ENCODE measurements at places on chromosomes 11 and 22.
A peak's percentile ranks its signal among the peaks of the same experiment; 100 is the strongest.

- no peak for DNase-seq
Measured at GRCh38 chr11:34537636-34538035, 24.0 kb upstream of the ELF5 start.

- no peak for DNase-seq
Measured at GRCh38 chr22:40709752-40710413, 30.6 kb downstream of the MCHR1 start.

DNA sequence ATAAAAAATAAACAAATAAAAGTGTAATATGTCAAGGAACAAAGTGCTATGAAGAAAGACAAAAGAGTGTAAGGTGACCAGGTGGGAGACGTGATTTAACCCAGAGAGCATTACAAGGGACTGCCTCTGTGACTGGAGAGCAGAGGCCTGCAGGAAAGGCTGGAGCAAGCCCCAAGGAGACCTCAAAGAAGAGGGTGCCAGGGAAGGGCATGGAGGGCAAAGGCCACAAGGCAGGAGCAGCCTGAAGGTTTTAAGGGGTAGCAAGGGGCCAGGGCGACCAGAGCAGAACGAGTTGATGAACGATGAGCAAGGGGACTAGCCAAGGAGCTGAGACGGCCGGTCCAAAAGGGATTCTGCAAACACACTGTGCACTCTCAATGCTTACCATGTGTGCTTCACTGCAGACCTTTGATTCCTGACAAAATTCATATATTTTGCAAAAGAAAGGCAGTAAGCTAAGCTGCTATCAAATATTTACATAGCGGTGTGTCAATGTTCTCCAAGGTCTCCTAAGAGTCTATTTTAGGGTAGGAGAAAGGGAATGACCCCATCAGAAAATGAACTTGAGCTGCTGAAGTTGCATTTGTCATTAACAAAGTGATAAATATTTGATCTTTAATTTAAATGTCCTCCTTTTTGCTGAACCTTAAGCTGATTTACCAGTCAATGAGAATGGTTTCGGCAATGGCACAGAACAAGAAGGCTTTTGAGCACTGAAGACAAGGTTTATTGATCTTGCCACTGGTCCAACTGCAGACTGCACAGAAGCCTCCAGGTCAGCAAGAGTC is 50.5 kb downstream of the SMCO4 start:
- no peak for DNase-seq

GRCh38 chr11:59791639-59792038 is 18.9 kb downstream of the MRPL16 start:
- no peak for DNase-seq

GRCh38 chr11:95917193-95918036 is 6.5 kb downstream of the MTMR2 start:
- peak; percentile 84 for DNase-seq

- DNase-seq: no peak
Measured at GRCh38 chr11:42344204-42344792, 884.8 kb upstream of the LRRC4C start.

DNA sequence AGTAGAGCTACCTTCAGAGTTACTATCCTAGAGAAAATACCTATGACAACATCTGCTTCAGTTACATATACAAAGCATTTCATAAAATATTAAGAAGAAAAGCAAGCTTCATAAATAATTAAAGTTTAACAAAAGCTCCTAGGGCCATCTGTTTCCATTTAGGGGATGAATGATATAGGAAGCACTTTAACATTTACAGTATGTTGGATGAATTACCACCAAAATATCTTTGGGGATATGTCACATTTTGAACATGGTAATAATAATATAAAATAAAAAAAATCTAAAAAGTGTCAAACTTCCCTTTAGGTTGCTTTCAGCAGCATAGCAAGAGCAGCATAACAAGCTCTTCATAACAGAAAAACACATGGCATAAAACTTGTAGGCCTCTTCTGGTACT is 104.6 kb downstream of the ATG16L2 start:
- no peak for DNase-seq

GRCh38 chr11:96257036-96257435 is 86.0 kb downstream of the MAML2 start:
- DNase-seq: no peak

DNA sequence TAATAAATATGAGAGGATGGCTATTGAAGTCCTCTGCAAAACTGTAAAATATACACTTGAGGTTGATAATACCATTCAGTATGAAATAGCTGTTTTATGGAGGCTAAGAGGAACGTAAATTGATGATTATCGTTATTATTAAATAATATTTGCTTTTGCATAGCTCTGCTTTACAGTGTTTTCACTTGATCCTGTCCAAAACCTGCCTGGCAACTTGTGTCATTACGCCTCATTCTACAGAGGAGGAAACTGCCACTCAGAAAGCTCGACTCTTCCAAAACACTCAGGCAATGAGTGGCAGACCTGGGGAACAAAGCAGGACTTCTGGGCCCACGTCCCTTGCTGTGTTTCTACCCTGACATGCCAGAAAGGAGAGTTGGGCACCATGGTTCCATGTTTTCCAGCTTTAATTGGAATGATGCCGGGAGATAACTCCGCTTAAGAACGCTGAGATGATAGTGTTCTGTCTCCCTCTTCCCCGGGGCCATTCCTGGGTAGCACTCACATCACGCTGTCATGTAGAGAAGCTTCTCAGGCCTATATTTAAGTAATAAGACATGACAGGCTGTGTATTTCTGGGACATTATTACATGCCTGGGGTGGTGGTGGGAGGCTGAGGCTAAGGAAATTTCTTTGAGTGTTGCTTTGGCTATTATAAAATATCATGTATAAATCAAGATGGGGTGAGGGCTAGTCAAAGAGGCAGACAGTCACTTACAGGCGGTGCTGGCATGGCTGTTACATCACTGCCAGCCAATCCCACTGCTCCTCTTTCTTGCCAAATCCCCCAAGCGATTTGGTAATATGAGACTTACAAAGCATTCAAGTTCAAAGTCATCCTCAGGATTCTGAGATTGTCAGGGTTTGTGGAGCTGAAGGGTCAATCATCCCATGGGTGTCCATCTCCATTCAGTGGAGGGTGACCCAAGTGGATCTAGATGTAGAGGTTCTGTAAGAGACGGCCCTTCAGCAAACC is 501.7 kb downstream of the INSC start:
- DNase-seq: no peak

DNA sequence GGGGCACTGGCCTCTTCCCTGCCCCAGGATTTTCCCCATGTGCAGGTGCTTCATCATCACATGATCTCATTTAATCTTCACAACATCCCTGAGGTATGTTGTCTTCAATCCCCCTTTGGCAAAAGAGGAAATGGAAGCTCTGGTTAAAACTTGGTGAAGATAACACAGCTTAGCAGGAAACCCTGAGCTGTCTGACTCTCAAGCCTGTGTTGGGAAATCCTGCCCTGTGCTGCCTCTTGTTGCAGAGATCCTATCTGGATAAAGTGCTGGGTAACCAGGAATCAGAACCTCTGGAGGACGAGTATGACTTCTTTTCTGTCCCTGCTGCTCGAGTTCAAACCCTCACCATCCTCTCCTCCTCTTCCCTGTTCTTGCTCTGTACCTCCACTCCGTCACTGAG is 13.1 kb upstream of the E2F8 start:
- DNase-seq: no peak

- no peak for DNase-seq
Measured at GRCh38 chr22:30881361-30882183, 87.0 kb downstream of the MORC2 start.

GRCh38 chr22:42938976-42939375 is 76.0 kb downstream of the PACSIN2 start:
- no peak for DNase-seq

DNA sequence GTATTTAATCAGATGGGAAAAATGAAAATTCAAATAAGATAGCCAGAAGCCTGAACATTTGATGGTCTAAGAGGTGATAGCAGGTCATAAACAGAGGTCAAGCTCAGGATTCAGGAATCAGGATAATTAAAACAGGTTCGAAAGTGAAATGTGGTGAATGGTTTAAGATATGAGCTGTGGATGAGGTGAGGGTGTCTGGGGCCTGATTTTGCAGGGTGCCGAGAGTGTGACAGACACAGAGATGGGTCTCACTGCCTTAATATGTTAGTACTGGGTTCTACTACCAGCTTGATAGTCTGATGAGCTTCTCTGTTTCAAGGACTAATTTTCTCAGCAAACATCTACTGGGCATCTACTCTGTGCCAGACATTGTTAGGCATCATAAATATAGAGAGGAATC is 19.9 kb upstream of the EMSY start:
- DNase-seq: no peak

- no peak for DNase-seq
Measured at GRCh38 chr22:42931421-42932196, 74.5 kb upstream of the ARFGAP3 start.

GRCh38 chr22:42585096-42585495 is 29.6 kb downstream of the POLDIP3 start:
- DNase-seq: no peak

- peak; percentile 81 for DNase-seq
Measured at GRCh38 chr22:23240639-23241389, 60.5 kb downstream of the BCR start.

DNA sequence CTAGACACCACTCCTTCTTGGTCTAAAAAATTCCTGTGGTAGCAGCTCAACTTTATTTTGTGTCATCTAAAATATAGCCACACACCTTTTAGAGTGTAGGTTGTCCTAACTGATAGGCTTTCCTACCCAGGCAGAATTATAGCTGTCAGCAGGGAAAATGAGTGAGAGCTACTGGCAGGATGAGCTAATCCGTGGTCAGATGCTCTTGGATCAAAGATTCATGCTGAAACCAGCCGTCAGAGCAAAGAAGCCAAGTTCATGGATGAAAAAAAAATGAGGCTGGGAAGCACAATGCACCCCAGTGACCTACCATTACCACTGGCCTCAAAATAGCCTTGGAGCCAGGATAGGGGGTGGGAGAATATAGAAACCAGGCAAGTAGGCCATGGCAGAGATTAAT is 113.1 kb upstream of the BLID start:
- DNase-seq: peak; percentile 51

DNA sequence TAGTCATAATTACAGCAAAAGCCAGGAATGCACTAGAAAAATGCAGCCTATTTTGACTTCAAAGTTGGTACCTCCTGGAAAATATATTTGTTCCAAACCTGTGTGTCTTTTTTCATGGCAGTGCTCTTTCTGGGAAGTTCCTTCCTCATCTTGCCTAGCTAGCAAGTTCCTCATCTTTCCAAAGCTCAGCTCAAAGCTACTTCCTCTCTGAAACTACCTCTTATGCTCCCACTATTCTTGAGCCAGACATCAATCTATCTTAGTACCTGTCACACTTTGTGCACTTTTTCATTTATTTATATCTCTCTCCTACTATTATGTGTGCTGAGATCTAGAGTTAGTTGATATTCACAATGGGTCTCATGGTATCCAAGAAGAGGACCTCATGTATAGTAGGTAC is 191.6 kb upstream of the CCDC90B start:
- no peak for DNase-seq

GRCh38 chr11:93614173-93614722 is 47.2 kb upstream of the CEP295 start:
- DNase-seq: no peak

- DNase-seq: no peak
Measured at GRCh38 chr11:59102259-59102765, 4.7 kb upstream of the FAM111B start.

DNA sequence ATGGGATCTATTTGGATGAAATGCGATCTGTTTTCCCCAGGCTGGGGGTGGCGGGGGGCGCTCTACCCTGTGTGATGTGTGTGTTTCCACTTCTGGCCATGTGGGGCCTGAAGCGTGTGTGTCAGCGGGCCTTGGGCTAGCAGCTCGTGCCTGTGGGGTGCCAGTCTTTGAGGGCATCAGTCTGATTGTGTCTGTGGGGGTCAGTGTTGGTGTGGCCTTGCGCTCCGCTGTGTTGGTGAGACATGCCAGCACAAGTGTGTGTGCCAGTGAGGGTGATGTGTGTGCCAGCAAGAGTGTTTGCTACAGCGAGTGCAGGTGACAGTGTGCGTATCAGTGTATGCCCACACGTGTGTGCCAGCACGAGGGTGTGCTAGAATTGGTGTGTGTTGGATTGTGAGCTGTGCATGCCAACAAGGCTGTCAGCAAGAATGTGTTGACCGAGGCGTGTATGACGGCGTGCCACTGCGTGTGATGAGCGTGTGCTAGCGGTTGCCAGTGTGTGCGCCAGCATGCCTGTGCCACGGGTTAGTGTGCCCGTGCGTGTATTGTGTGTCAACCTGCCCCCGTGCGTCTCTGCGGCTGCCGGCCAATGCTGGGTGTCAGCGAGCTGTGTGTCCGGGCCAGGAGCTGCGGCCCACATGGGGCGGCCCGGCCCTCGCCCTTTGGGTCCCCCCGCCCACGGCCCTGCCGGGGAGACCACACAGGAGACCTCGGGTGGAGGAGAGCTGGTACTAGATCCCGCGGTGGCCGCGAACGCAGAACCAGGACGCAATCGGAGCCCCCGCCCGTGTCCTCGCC is 519 bp downstream of the ARRB1 start:
- DNase-seq: no peak

DNA sequence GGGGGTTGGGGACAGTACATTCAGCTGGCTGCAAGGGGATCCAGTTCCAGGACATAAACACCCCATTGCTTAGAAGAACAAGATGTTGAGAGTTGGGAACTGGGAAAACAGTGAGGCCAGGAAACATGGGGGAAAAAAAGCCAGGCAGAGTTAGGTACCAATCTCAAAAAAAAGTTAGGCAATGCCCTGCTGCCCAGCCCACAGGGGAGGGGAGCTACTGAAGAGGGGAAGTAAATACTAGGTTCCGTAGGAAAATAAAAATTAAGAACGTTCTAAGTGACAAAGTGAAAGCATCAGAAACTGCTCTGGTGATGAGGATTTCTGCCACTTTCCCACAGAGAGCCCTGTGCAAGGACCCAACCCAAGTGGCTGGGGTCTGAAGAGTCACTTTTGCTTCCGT is 12.0 kb downstream of the SPTBN2 start:
- DNase-seq: no peak

- DNase-seq: no peak
Measured at GRCh38 chr11:34209809-34210208, 104.4 kb downstream of the NAT10 start.

DNA sequence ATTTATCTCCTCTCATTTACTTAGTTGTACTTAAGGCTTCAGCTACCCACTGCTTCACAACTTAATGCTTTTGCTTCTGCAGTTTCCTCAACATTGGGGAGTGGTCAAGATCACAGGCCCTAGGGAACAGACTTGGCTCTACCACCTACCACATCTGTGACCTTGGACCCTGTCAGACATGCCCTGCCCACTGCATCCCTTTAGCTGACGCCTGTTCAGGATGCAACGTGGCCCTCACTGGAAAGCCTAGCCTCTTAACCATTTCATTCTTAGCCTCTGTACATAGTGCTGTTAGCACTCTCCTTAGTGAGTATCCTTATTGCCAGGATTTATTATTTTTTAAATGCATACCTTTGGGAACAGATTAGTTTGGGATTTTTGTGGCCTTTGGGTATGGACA is 34.4 kb downstream of the TNRC6B start:
- no peak for DNase-seq

All from pulmonary artery endothelial cell (primary cell).